T-helper 2 cell (primary cell): ENCODE measurements at places on chromosomes 5 and 9.

DNA sequence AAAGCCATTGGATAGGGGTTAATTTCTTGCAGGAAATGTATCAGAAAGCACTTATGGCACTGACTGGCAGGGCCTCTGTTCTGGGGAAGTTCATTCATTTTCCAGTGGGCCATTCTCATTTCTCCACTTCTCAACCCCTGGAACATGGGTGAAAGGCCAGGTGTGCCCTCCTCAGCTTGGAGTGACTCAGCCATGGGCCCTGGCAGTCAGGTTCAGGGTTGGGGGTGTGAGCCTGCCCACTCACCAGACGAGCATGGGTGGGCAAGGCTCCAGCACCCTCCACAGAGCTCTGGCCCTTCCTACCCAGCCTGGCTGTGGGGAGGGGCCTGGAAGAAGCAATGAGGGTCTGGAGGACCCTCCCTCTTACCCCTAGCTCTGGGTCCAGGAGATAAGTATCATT is 174.4 kb downstream of the HSPA4 start:
- DNase-seq: no peak

DNA sequence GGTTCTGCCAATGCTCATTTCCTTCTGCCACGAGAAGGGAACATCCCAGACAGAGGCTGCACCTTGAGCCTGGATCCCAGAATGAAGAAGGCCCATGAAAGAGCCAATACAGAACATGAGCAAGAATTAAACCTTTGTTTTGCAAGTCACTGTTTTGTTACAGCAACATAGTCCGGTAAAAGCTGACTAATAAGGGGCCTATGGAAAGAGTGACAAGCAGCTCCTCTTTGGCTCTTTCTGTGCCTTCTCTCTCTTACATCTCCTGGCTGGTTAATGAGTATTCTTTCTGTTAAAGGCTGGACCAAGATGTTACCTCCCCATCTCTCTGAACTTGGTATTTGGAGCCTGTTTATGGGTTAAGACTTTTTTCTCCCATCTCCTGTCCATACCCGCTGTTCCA is 10.8 kb downstream of the GFRA3 start:
- DNase-seq: no peak

DNA sequence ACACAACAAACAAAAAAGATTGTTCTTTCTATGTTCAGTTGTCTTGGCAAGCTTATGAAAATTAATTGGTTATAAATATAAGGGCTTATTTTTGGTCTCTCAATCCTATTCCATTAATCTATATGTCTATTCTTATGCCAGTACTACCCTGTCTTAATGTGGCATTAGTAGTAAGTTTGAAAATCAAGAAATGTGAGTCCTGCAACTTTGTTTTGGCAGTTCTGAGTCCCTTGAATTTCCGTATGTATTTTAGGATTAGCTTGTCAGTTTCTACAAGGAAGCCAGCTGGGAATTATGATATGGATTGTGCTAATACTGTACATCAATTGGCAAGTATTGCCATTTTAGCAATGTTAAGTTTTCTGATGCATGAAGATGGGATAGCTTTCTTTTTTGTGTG is 10.5 kb upstream of the CCDC125 start:
- DNase-seq: no peak

DNA sequence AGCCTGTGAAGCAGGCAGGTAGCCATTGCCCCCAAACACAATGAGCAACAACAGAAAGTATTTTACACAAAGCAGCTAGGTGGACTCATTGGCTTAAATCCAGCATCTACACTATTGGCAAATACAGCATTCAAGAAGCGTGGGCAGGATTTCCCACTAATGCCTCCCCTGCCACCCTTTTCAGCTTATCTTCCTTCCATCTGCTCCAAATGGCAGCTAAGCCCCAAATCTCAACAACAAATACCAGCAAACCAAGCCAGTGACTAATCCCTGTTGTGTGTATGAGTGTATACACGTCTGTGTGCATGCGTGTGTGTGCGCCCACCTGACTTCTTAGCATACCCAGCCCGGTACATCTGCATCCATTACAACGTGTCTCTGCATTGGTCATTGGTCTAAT is 151.2 kb upstream of the WWC1 start:
- no peak for DNase-seq

DNA sequence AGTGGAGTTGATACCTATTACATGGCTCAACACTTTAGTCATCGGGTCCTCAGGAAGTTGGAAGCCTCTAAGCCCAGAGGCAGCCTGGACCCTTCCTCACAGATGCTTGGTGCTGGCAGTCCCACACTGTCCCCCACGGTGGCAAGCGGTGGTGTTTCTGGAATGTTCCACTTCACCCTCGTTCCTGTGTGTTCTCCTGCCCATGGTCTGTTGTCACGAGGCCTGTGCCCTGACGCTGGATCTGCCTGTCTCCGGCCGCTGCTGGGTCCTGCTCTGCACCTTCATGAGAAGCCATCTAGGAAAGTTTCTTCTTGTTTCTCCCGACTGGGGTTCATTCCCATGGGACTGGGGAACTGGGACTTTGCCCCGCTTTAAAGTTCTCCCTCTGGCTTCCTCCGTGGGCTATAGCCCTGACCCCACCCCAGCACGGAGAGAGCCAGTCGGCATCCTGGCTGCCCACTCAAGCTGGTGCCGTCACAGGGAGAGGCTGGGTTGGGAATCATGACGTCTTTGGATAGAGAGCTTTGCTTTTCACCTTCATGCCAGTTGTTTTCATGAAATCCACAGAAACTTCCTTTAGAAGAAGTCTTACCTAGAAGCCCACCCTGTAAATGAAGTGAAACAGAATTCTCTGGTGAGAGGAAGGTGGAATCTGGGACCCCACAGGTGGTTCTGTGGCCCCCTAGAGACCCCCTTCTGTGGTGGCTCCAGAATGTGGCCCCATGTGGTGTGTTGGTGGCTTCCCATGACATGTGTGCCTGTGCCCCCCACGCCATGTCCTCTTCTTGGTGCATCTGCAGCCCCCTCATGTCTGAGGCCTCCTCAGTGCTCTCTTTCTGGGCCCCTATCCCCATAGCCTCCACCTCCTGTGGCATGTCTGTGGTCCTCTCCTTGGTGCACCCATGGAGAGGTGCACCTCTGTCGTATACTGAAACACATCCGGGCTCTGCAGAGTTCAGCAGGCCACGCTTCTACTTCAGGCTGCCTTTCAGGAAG is 43.8 kb downstream of the TRIP13 start:
- no peak for DNase-seq

DNA sequence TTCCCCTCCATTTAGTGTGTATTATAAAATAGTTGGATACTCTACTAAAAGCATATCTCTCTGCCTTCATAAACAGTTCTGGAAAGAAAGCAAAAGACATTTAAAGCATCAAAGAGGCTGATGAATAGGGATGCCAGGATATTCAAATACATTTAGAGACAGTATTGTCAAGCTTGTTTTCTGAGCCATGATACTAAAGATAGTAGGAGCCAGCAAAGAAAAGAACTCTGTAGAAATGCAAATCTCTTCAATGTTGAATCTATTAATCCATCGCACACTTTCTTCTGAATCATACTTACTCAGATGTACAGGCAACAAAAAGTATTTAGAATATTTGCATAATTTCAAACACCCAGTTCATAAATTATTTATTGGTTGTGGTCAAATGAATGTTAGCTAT is 207.1 kb upstream of the MEF2C start:
- DNase-seq: no peak

GRCh38 chr9:95110921-95111525 is 206.5 kb downstream of the FANCC start:
- DNase-seq: no peak

DNA sequence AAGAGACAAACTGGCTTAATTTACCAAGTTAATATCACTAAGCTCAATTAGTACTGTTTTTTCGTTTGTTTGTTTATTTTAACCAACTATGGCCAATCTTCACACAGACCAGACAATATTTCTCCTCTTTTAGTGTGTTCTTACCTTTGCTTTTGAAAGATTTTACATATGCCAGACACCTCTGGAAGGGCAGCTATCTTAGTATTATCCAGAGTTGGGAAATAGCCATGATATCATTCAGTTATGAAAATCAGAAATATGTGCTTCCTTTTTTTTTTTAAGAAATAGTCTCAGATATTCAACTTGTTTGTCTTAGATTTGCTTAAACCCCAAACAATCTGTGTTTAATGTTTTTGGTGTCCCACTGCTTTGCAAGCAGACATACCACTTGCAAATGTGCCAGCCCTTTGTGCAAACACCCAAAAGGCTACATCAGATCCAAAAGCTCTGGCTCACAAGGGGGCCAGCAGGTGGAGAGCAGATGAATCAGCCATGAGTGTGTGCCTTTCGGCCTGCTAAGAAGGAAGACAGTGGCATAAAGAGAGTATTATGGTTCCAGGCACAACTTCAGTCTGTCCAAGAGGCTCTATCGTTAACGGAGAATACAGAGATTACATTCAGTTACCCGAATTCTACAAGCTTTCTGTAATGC is 147.6 kb downstream of the EFNA5 start:
- no peak for DNase-seq

GRCh38 chr5:54440456-54440893 is 15.0 kb upstream of the HSPB3 start:
- DNase-seq: no peak

DNA sequence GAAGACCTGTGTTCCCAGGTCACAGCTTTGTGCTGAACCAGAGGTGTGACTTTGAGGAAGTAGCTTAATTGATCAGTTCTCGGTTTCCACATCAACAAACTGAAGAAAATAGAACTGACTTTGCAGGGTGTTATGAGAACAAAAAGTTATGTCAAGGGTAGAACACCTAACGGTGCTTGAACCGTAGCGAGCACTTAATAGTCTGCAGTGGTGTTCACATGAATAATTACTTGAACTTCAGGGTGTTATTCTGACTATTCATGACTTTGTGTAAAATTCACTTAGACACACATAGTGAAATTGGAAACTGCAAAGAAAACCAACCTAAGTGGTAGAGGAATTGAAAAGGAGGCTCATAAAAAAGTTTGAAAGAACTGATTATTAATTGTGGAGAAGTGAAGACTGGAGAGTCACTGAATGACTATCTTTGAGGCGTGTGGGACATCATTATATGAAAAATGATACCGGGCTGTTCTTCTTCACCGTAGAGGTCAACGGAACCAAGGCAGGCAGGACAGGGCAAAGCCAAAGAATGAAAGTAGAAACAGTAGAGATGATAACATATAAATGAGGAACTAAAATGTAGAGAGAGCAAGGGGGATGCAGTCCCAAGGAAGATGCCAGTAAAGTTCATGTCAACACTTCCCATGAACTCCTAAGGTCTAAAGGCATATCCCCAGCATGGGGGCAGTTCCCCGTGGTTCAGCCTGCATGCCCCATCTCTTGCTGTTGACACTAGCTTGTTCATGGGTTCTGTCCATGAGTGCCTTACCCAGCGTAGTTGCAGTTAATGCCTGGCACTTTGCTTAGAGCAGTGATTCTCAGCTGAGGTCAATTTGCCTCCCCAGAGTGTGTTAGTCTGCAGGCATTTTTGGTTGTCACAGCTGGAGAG is 118.7 kb downstream of the ZNF462 start:
- no peak for DNase-seq

DNA sequence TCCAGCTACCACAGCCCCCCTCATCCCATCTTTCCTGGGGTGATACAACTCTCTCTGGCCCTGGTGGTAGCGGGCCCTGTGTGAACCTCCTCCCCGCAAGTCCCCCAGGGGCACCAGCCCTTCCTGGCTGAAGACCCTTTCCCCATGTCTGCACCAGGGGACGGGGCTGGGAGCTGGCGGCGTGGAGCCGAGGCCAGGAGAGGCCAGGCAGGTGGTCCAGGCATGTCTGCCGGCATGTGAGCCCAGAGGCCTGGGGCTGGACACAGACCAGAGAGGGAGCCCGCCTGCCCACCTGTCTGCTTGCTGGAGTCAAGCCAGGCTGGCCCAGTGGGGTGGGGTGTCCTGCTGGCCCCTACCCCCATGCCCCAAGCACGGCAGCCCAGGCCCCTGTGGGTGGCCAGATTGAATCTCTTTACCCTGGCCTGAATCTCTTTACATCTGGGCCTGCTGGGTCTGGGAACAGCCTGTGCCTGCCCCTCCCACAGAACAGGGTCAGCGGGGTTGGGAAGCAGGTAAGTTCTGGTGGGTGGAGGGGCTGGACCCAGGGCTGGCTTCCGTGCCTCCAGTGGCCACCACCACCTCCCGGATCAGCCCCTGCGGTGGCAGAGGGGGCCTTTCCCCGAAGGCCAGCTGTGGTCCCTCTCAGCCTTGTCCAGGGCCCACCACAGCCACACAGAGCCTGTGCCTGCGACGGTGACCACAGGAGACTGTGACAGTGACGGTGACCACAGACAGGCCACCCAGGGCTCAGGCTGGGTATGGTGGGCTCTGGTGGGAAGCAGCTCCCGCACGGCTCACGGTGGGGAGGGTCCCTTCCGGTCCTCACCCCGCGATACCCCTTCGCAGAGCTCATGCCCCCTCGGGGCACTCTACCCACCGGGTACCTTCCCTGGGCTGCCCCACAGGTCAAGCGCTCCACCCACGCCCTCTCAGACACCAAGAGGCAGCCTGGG is 7.1 kb downstream of the LCN12 start:
- no peak for DNase-seq

- DNase-seq: no peak
These were observed 201.7 kb downstream of the GADD45G start for GRCh38 chr9:89806371-89807100.

- no peak for DNase-seq
These were observed 42.8 kb upstream of the IL6ST start for GRCh38 chr5:56037531-56038010.

DNA sequence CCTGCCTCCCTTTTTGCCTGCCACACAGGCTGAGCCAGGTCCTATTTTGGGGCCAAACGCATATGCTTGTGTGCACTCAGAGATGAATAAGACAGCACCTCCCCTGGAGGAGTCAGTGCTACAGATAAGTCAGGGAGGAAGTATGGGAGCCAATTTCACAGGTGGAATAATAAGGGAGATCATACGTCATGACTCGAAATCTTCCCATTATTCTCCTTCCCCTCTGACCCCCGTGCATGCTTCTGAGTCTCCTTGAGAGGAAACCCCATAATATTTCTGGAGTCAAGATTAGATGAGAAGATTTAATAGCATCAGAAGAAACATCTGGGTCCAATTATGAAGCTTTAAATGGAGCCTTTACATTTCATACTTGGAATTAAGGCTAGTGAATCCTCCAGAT is 15.1 kb upstream of the ZCCHC7 start:
- DNase-seq: no peak

DNA sequence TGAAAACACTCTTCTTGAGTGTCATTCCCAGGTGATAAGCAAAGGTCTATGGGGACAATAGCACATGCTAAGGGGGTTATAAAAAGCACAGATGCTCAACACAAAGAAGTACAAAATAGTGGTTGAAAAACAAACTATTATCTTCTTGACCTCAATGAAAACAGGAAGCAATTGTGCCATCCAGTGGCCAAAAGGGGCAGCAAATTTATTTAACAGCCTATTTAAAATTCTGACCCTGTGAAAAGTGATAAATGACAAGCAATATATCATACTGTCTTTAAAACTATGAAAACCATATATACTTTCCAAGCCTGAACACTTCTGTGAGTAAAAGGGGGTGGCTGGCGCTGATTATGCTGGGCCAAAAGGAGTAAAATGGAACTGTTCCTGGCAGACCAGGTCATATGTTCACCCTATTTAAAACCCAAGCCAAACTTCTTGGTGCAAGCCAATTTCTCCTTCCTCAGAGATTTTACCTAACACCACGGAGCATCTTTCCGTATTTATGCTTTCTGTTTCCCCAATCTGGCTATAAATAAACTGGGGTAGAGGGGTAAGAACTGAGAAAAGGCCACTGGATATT is 29.7 kb downstream of the TEX10 start:
- peak; percentile 32 for DNase-seq

GRCh38 chr5:171980792-171981191 is 25.6 kb downstream of the FBXW11 start:
- no peak for DNase-seq
